ENCODE measurements at places on chromosomes 5 and 9. TPM values are rescaled to one million over a fixed set of nuclear protein-coding genes. Genes with fewer than 3 reads are reported as not detected.

The ADAMTS6 gene
- total RNA-seq: 0.31 TPM

The SOWAHA gene
- 4.7 TPM for total RNA-seq

The DNM1 gene
- total RNA-seq: 1.7 TPM

The ATOSB gene
- 3.7 TPM for total RNA-seq

The EQTN gene
- total RNA-seq: not detected

The SETD9 gene
- total RNA-seq: 9.0 TPM

The CCDC152 gene
- total RNA-seq: 1.2 TPM

The ZNF300 gene
- total RNA-seq: 0.18 TPM

The STK32A gene
- not detected for total RNA-seq

The DMRTA1 gene
- total RNA-seq: 7.9 TPM

The INSL4 gene
- not detected for total RNA-seq

The PHF24 gene
- total RNA-seq: not detected

The C6 gene
- total RNA-seq: 559 TPM

The FBXO4 gene
- 5.2 TPM for total RNA-seq

The LAMC3 gene
- 14.3 TPM for total RNA-seq

The PCDHAC1 gene
- total RNA-seq: 0.37 TPM

All from right lobe of liver (tissue), 6 donors.